GM23248 (cell line): ENCODE measurements at places on chromosomes 2 and 18.

- DNase-seq, result no peak
These were observed 203.3 kb upstream of the SMAD2 start for GRCh38 chr18:48133671-48134251.

DNA sequence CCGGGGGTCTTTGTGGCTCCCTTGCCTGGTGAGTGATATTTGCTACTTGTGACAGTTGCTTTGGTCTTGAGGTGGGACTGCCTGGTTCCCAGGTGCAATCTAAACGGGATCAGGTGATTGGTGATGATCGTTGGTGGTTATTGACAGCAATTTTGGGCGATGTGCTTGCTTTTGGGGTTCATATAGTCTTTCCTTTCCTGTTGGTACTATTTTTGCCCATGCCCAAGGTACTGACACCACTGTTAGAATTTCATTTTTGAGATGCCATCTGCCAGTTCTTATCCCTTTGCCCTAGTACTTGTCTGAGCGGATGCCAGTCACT, 573 bp downstream of the WDR7 start:
- no peak for DNase-seq

DNA sequence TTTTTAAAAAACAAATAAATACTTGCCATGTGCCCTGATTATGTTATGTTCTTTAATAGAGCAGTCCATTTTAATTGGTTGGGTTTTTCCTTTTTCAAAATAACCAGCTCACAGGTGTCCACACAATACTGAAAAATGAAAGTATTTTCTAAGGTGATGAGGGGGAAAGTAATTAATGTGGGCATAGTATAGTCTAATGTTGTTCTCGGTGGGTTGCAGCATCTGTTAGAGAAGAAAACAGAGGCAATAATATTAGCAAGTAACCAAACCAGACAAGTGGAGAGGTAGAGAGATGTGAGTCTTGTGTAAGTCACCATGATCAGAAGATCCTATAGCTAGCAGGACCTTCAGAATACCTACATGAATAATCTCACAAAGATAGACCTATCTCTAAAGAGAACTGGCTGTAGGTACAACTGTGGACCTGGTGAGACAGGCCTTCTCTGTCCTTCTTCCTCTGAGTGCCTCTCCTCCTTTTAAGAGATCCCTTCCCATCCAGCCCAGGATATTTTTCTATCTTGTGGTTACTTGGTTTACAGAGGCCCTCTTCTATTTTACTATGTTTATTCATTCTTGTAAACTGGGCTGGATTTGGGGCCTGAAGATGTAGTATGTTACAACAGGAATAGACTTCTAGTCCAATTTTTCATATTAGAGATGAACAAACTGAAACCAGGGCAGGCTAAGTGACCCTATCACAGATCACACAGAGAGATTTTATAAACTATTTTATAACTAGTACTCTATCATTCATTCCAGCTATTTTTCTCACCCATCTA, 67.1 kb upstream of the MSTN start:
- DNase-seq, result no peak

DNA sequence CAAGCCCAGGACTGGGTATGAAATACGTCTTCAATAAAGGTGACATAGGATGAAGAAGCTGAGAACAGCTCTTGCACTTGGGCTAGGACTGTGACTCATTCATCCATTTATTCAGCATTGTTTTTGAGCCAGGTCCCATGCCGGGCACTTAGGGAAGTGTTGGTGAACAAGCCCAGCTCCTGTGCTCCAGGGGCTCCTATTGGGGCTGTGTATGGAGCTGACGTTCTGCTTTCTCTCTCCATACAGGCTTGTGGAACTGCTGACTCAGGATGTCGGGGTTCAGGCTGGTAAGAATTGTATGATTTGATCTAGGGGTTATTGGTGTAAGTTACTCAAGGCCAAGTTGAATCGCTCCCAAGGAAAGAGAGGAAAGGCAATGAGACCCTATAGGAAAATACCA, 24.0 kb downstream of the MYO7B start:
- DNase-seq, result no peak

DNA sequence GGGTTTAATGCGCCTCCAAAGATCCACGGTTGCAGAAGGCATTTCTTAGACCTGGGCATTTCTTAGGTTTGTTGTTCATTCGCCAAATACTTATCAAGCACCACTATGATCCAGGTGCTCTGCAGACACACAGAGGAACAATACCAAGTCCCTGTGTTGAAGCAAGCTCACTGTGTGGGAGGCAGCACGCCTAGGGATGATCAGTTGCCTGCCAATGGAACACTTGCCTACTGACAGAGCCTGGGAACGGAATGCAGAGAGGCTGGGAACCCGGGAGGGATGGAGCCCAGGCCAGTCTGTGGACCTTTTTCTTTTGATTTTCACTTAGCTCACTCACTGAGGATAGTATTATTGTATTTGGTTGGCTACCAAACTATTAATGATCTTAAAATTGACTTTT, 1.9 kb upstream of the GRP start:
- no peak for DNase-seq

DNA sequence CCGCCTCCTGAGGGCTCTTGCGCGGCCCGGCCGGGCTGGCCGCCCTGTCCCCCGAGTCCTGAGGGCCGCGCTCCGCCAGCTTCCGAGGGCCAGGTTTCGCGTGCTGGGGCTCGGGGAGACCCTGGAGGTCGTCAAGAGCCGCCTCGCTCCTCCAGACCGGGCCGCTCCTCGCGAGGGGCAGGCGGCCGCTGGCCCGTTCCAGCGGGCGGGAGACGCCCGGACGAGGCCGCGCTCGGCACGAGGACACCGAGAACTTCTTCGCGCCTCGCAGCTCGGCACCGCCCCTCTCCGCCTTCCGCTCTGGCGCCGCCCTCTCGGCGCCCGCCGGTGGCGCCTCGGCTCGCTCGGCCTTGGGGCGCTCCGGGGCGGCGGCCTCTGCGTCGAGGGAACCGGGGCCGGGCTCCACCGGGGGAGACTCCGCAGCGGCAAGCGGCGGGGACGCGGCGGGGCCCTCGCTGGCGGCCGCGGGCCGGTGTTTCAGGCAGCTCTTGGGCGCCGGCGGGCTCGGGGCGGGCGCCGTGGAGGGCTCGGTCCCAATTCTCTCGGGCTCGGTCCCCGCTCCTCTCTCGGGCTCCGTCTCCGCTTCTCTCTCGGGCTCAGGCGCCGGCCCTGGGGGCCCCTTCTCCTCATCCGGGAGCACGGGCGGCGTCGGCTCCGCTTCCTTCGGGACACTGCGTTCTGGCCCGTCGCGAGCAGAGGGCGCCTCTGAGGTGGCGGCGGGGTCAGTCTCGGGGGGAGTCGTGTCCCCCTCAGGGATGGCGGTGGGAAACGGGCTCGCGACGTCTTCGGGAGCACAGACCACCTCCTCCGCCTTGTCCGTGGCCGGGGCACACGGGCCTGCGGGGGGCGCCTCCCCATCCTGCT, 91.6 kb upstream of the MGAT4A start:
- DNase-seq, result peak; percentile 46

DNA sequence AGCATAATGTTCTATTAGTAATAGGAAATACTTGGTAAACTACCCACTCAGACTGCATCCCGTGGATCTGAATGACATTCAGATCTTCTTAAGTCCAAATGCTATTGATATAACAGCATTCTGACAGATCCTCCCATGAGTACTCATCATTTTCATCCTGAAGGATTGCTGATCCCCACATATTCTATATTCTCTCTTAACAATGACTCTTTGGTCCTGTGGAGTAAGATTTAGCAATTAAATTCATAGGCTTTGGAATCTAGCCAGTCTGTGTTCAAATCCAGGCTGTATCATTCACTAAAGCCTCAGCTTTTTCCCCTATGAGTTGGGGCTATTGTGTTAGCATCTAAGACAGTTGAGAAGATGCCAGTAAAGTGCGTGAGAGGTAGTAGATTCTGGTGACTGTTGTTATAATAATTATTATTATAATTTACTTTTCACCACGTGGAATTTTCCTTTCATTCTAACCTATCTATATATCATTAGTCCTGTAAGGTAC, 591.3 kb upstream of the SYT4 start:
- DNase-seq, result no peak

GRCh38 chr2:207231967-207232366, 66.2 kb upstream of the KLF7 start:
- peak; percentile 35 for DNase-seq

DNA sequence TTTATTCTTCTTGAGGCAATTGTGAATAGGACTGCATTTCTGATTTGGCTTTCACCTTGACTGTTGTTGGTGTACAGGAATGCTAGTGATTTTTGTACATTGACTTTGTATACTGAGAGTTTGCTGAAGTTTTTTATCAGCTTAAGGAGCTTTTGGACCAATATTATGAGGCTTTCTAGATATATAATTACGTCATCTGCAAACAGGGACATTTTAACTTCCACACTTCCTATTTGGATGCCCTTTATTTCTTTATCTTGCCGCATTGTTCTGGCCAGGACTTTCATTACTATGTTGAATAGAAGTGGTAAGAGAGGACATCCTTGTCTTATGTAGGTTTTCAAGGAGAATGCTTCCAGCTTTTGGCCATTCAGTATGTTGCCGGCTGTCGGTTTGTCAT, 425.4 kb upstream of the CHAC2 start:
- DNase-seq, result no peak

GRCh38 chr2:239466061-239466754, 65.4 kb upstream of the HDAC4 start:
- peak; percentile 40 for DNase-seq

- DNase-seq, result no peak
These were observed 70.1 kb downstream of the BOLA3 start for GRCh38 chr2:74077636-74078035.

GRCh38 chr2:24785671-24786321, 7.4 kb downstream of the PTRHD1 start:
- DNase-seq, result no peak

DNA sequence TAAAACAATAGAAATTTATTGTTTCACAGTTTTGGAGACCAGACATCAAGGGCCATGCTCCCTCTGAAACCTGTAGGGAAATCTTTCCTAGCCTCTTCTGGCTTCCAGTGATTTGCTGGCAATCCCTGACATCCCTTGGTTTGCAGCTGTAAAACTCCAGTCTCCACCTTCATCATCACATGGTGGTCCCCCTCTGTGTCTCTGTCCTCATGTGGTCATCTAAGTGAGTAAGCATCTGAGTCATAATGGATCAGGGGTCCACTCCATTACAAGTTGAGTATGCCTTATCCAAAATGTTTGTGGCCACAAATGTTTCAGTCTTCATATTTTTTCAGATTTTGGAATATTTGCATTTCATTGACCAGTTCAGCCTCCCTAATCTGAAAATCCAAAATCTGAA, 5.6 kb upstream of the SGPP2 start:
- DNase-seq, result no peak

- DNase-seq, result peak; percentile 69
These were observed 3.9 kb downstream of the NEB start for GRCh38 chr2:151730262-151730975.

DNA sequence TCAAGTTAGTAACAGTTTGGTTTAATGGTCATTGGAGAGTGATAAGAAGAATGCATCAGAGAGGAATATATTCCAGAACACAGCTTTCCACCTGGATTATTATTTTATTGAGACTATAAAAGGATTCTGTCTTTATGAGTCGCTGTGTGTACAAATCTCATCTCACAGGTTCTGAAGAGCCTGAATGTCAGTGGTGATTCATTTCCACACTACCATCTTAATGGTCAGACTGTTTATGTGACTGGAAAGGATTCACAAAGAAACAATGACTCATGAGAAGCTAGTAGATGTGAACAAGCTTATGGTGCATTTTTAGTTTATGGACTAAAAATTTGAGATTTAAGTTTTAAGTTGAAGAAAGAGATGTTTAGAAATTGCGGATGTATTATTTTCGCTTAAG, 685.4 kb upstream of the NRXN1 start:
- DNase-seq, result peak; percentile 68

DNA sequence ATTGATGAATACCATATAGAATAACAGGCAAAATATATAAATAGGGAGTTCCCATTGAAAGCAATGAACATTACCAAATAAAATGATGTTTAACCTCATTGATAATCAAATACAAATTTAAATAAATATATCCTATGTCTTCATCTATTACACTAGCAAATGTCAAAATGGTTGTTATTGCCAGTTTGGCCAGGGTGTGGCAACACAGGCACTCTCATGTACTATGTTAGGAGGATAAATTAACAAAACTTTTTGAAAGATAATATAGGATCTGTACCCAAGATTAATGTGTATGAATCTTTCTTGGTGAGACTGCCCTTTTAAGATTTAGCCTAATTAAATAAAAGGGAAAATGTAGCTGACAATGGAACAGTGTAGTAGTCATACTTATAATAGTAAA, 659.3 kb downstream of the ERBB4 start:
- no peak for DNase-seq

DNA sequence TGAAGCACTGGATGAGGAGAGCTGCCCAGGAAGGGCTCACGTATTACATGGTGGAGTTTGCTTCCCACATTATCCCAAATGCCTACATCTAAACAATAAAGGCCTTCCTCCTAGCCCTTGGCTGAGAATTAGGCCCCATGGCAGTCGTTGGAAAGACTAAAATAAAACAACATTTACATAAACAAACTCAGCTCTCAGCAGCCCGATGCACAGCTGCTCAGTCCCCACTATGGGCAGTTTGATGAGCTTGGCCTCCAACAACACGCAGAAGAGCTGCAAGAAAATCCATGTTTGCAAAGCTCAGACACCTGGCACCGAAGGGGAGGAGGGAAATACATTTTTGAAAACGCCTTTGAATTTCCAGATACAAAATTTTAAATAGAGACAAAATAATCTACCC, 352.4 kb downstream of the EIPR1 start:
- no peak for DNase-seq

GRCh38 chr2:28369358-28369757, 23.3 kb upstream of the FOSL2 start:
- no peak for DNase-seq

GRCh38 chr2:242034138-242034537, 164.6 kb downstream of the RTP5 start:
- DNase-seq, result no peak

GRCh38 chr2:60840880-60841279, 40.5 kb upstream of the REL start:
- DNase-seq, result no peak

DNA sequence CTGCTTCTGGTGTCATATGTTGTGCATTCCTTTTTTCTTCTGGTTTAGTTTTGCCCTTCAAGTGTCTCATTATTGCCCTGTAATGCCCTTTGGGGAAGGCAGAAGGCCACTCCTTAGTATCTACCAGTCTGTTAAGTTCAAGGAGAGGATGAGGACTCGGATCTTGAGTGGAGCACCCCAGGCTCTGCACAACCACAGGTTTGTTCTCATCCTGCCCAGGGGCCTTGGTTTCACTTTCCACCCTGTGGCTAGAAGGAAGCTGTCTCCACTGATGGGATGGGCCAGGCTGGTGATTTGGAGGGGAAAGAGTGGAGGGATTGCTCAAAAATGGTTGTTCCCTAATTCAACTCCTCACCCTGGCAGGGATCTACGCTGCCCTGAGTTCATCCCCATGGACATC, 30.2 kb upstream of the RAB11FIP5 start:
- DNase-seq, result no peak
